ENCODE measurements at places on chromosomes 2 and 18.

- DNase-seq: no peak
Measured at GRCh38 chr2:96137321-96138178, 752 bp downstream of the ASTL start.

DNA sequence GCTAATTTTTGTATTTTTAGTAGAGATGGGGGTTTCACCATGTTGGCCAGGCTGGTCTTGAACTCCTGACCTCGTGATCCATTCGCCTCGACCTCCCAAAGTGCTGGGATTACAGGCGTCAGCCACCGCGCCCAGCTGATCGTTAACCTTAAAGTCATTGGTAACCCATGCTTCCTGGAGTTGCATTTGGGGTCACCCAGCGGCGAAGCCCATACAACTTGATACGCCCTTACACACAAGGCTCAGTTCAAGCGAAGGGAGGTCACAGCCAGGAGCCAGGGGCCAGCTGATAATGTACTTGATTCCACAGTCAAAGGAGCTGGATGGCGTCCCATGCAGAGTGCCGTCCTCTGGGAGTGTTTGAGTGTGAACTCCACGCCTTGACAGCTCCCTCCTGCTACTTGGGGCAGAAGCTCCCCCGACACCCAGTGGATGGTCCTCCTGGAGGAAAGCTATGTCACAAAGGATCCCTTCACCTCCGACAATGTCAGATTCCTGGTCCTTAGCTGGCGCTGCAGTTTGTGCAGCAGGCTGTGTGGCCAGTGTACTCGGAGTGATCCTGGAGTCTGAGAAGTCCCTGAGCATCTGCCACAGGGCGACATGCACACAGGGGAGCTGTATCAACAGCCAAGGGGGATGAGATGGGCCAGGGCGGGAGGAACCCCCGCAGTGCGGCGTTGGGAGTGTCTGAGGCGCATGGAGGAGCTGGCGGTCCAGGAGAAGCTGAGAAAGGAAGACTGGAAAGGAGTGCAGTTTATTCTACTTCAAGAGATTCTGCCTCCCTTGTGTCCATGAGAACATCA is 7.9 kb downstream of the CLHC1 start:
- DNase-seq: no peak

- DNase-seq: no peak
Measured at GRCh38 chr2:99757611-99758114, 267.8 kb upstream of the REV1 start.

DNA sequence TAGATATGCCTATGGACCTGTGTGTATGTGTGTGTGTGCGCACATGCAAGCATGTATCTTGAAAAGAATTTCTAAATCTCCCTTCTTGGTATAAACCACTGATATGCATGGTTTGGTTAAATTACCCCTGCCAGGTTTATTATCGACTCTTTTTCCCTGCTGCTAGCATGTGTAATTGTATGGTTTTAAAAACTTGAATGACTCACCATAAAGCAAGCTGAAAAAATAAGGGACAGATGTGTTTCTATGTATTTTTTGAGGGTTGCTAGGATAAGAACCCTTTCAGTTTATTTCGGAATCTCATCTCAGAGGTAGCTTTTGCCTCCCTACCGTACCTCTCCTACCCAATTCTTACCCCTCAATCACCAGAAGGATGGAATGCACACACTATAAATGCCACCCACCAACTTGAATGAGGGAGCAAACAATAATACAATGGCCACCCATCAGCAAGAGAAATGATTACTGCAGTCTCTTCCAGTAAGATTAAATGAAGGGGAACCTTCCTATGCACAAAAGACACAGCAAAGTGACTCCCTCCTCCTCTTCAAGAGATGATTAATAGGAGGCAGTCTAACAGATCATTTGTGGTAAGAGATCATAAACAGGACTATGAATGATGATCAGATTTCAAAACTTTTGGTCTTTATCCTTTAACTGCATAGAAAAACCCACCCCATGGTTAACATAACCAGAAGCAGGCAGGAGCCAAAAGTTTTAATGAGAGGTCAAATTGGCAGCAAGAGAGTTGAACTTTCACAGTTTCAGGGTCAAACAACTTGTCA is 357.2 kb downstream of the SATB2 start:
- peak; percentile 49 for DNase-seq

DNA sequence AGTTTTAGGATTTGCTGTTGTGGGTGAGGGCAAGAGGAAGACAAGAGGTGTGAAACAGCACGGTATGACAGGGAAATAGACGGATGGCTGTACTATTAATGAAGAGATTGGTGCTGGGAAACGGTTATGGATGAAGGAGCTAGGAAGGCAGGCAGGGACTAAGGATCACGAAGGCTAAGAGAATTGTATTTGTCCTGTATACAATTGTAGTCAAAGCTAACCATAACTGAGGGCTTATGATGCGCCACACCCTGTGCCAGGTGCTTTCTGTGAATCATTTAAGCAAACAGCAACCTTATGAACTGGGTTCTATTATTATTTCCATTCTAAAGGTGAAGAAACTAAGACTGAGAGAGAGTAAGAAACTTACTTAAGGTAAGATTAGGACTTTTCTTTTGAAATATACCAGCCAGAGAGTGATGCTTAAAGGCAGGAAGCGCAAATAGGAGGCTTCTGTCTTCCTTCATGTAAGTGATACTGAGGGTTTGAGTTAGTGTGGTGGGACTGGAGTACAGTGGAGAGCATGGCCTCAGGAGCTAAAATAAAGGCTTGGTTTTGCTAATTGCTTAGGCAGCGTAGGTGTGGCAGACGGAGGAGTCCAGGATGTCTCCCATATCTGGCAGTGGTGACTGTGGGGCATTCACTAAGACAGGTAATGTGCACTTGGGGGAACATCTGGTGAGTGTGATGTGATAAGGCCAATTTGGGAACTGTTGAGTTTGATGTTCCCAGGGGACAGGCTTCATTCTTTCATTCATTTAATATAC is 85.8 kb downstream of the PLEKHM3 start:
- peak; percentile 13 for DNase-seq

GRCh38 chr2:7027956-7028655 is 110.9 kb downstream of the RNF144A start:
- no peak for DNase-seq

- DNase-seq: peak; percentile 70
Measured at GRCh38 chr2:229714080-229714735, at the start of gene DNER. Gene DNER, minus strand, starts transcription at chr2:229714555. Its CDS starts 132 bp downstream, at chr2:229714423.

DNA sequence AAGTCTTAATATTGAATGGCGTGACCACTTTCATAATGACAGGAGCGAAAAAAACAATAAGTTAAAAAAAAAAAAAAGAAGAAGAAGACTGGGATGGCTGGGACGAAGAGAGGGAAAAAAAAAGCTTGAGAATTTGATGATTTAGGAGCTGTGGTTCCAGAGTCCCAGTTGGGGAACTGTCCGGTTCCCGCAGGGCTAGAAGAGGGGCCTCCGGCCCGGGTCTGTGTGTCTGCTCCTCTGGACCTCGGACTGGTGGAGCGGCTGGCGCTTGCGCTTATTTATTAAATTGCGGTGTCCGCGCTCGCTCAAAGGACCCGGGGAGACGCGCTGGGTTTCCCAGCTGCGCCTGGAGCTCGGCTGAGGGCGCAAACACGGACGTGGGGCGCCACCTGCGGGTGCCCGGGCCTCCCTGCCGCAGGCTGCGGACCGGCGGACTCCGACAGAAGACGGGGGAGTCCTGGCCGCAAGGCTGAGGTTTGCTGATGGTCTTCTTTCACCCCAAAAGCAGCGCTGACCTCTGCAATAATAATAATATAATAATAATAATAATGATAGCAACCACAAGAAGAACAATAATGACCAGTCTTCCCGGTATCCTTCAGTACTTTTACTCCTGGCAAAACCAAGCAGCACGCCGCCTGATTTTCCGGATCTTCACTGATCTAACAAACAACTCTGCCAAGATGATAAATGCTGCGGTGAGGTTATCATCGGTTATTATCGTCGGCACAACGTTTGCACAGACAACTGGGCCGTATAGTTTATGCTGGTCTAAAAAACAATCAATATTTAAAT is at the start of gene CBLN2:
Gene CBLN2, minus strand, starts transcription at position 251 of the 795 bp plus-strand sequence. CDS start 2,182 bp downstream, outside the sequence.
- DNase-seq: peak; percentile 91

GRCh38 chr2:214034417-214034816 is 376.4 kb upstream of the VWC2L start:
- no peak for DNase-seq

DNA sequence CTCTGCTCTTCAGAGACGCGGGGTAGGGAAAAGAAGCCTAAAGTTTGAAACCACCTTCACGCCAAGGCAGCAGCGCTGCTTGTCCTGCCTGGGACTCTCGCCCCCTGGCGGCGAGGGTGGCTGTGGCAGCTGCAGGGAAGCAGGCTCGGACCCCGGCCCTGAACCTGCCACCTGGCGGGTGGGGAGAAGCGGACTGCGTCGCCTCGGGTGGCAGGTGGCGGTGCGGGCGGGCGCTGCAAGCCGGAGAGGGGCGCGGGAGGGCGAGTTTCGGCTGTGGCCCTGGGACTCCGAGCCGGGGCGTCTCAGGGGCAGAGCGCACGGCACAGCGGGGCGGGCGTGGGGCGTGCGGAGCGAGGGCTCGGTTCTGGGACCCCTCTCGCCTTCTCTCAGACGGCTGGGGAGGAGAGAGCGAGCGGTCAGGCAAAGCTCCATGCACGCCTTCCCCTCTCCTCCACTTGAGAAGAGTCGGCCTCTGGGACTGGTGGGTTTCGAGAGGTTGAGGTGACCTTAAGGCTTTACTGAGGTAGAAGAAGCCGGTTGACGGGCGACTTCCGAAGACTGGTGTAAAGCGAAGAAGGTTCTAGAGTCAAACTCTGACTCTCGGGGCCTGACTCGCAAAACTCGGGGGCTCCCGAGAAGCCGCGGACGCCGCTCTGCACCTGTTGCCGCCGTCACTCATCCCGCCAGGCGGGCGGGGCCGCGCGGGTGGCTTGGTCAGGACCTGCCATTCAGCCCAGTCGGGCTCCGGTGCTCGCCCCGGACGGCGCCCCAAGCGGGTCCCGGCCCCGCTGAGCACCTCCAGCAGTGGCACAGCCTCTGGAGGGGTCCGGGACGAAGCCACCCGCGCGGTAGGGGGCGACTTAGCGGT is 1.1 kb upstream of the BOLL start:
- DNase-seq: no peak

- no peak for DNase-seq
Measured at GRCh38 chr18:59593291-59593717, 103.9 kb downstream of the CCBE1 start.

DNA sequence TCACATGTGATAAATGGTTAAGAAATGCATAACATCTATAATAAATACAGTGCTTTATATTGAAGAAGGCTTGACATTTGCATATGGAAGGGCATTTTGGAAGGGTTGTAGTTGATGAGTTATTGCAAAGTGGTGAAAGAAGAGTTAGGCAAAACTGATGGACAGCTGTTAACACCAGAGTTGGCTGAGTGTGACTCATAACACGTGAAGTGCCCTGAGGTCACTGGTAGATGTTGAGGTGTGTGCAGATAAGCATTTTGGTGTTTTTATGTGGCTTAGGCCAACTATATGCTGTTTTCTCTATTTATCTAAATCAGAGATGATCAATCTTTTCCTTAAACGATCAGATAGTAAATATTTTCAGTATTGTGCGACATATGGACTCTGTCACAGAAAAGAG is 154.3 kb upstream of the KCNH7 start:
- DNase-seq: no peak

DNA sequence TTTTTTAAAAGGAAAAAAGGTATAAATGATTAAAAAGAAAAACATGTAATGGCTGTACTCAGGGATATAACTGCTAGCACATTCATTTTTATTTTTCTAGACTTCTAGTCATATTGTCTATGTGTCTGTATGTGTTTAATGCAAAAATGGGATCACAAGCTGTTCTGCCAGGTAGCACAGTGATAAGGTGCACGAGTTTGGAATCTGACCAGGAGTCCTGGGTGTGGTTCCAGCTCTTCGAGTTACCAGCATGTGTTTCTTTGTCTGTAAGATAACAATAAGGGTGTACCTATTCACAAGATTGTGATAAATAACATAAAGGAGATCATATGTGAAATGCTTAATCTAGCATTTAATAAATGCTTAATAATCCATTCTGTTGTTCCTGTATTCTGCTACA is 145.3 kb downstream of the PKP4 start:
- no peak for DNase-seq

DNA sequence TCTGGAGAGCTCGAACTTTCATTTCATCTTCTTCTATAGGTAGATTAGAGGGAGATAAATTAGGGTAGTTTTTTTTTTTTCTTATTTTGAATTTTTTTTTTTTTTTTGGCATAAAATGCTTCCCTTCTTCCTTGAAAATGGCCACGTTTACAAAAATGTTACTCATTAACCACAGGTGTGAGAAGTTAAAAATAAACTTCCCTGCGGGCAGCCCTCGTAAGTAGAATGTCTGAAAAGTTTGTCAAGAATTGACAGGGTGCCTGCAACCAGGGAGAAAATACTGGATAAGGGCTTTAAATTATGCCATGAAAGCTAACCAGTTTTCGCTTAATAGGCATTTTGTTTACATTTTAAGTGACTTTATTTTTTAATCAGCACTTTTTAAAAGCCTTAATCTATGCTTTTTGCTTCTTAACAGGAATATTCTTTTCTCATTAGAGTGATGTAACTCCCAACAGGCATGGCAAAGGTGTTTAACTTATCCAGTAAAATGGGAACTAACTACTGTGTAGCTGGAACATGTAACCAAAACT is 4.2 kb upstream of the FN1 start:
- no peak for DNase-seq

DNA sequence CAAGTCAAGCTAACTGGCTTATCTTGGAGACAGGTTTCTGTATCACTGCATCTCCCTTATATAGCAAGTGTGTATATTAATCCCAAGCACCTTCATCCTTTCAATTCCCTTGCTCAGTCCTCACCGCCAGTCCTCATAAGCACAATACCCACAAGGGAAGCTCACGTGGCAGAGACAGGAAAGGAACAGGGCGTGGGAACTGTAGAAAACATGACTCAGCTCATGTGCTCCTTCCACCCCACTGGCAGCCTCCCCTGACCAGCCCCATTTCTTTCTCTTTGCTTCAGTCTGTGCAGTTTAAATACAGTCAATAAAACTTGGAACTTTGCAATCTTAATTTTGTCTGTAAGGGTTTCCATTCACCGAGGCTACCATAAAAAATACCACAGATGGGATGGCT is 36.5 kb upstream of the CDH19 start:
- no peak for DNase-seq

DNA sequence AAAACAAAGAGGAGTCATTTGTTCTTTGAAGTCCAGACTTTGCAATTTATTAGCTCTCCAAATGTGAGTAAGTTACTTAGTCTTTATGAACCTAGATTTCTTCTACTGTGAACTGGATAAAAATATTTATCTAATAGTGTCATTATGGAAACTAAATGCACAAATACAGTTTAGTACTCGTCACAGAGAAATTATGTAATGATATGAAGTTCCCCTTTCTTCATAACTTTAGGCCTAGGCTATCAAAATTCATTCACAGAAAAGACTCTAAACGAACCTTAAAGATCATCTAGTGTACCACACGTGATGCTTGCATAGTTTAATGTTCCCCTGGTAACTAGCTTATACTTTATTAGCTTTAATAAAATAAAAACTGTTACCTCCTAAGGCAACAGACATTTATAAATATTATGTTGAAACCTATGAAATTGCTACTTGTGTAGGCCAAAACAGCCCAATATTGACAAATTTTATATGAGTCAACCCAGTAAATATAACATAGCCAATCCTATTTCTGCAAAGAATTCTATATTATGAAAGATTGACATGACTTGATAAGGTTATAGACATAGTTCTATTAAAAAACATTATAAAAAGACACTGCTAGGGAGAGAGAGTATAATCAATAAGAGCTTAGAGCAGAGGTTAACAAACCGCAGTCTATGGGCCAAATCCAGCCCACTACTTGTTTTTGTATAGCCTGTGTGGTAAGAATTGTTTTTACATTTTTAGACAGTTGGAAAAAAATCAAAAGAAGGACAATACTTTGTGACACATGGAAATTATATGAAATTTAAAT is 44.9 kb upstream of the ITPRID2 start:
- DNase-seq: no peak

- no peak for DNase-seq
Measured at GRCh38 chr2:160368988-160369930, 124.3 kb downstream of the RBMS1 start.
